NCI-H1092 (cell line): ENCODE measurements at places on chromosomes 1 and 21.

GRCh38 chr1:30768159-30768829 lies 10.7 kb upstream of the LAPTM5 start:
- no peak for DNase-seq

DNA sequence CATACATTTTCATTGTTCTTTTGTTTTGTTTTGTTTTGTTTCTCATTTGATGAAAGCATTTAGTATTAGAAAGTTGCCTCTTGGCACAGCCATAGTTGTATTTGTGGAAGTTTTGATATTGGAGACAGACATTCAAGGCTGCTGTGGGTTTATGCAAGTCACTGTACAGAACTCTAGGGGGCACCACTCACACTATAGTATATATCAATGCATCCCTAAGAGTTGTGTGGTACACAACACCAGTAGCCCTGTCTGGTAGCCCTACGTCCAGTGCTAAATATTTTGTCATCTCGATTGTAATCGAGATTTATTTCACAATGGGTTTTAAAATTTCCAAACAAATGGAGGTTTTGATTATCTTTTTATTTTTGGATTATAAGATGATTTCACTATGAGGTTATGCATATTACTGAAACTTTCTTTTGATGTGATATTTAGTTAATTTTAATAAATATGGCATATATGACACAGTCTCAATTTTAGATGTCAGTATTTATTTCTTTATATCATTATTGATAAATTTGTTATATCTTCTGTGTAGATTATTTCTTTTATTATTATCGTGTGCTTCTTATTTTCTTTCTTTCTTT lies 112.2 kb downstream of the NR5A2 start:
- peak; percentile 46 for DNase-seq

DNA sequence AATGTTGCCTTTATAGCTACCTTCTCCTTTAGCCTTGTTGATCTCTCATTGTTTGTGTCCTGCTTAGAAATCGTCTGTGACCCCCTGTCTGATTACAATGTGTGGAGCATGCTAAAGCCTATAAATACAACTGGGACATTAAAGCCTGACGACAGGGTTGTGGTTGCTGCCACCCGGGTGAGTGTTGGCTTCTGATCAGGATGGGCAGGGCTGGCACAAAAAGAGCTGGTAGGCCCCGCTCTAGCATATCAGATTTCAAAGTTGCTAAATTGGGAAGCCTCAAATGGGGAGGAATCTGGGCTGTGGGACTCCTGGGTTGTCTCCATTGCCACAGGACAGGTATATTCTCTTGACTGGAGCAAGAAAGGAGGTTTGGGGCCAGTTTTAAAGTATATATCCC lies 8.4 kb downstream of the NCSTN start:
- no peak for DNase-seq

- DNase-seq = no peak
Observed at GRCh38 chr1:64981601-64982533, 15.5 kb upstream of the JAK1 start.

GRCh38 chr1:62286786-62287224 lies 32.4 kb downstream of the KANK4 start:
- DNase-seq = no peak

DNA sequence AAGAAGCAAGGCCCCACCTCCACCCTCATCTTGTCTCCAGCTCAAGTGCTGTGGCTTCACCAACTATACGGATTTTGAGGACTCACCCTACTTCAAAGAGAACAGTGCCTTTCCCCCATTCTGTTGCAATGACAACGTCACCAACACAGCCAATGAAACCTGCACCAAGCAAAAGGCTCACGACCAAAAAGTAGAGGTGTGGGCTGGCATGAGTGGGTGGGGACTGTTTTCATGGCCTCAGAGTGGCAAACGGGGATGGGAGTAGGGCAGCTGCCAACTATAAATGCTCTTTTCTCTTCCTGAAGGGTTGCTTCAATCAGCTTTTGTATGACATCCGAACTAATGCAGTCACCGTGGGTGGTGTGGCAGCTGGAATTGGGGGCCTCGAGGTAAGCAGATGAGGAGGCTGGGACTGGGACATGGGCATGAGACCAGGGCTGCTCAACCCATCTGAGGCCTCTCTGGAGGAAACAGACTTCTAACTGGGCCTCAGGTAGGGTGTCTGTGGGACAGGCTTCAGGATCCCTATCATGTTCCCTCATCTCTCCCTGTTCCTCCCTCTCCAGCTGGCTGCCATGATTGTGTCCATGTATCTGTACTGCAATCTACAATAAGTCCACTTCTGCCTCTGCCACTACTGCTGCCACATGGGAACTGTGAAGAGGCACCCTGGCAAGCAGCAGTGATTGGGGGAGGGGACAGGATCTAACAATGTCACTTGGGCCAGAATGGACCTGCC lies 8.8 kb upstream of the P3R3URF start:
- no peak for DNase-seq

GRCh38 chr1:226973898-226974543 lies 33.9 kb downstream of the COQ8A start:
- DNase-seq = no peak

GRCh38 chr1:43554444-43554992 lies 23.8 kb downstream of the PTPRF start:
- no peak for DNase-seq

GRCh38 chr1:30757352-30758120 lies at the start of gene LAPTM5:
Gene LAPTM5 (minus strand): TSS chr1:30757774. CDS start chr1:30757745, 29 bp downstream.
- no peak for DNase-seq

- no peak for DNase-seq
Observed at GRCh38 chr21:29499734-29500343, 201.1 kb downstream of the BACH1 start.

GRCh38 chr1:114574365-114574764 lies 7.0 kb downstream of the BCAS2 start:
- no peak for DNase-seq

DNA sequence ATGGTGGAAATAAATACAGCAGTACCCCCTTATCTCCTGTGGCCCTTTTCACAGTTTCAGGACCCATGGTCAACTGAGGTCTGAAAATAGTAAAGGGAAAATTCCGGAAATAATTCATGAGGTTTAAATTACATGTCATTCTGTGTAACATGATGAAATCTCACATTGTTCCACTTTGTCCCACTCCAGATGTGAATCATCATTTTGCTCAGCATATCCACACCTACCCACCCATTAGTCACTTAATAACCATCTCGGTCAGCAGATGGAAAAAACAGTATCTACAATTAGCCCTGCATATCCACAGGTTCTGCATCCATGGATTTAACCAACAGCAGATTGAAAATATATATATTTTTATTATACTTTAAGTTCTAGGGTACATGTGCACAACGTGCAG lies 86.9 kb upstream of the GORAB start:
- no peak for DNase-seq

- no peak for DNase-seq
Observed at GRCh38 chr1:225852413-225853124, 29.6 kb downstream of the TMEM63A start.

DNA sequence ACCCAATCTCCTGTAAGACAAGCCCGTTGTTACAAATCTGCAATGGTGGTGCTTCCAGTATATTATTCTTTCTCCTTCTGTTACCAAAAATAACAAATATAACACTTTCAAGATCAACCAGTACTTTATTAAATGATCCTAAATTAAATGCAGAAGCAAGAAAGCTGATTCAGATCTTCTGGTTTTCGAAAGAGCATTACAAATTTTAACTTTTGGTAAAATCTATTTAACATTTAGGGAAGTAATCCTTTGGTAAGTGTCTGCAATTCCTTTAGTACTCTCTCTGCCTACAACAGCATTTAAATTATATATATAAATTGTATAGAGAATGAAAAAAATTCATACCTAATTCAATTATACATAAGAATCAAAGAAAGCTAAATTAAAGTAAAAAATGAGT lies 198.6 kb upstream of the HMCN1 start:
- no peak for DNase-seq

DNA sequence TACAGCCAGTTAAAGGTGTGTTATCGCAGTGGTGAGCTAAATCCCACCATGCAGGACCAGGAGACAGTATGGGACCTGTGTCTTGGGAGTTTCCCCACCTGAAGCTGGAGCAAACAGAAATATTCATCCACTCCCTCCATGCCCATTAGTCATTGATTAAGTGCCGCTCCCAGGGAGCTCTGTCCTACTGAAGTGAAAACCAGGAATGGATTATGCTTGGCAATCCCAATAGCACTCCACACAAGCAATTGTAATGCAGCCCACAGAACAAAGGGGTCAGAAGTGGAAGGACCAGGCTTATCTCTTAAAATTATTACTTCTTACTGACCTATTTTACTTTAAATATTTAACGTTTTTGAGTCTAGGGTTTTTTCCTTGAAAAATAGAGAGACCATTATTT lies 1005.4 kb downstream of the ADGRL2 start:
- DNase-seq = no peak

DNA sequence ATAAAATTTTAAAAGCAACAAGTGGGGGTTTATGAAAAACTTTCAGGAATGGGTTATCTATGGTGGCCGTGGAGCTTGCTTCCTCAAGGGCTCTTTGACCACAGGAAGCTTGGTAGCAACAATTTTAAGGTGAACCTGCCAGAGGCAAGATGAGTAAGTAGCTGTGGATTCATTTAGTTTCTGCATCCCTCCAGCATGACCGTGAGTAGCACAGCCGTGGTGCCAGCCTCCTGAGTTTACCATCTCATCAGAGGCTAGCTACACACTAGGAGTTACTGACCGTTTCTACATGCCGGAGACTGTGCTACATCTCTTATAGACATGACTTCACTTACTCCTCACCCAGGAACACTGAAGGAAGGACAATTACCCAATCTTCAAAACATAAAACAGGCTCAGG lies 30.1 kb upstream of the PLEKHG5 start:
- DNase-seq = no peak

DNA sequence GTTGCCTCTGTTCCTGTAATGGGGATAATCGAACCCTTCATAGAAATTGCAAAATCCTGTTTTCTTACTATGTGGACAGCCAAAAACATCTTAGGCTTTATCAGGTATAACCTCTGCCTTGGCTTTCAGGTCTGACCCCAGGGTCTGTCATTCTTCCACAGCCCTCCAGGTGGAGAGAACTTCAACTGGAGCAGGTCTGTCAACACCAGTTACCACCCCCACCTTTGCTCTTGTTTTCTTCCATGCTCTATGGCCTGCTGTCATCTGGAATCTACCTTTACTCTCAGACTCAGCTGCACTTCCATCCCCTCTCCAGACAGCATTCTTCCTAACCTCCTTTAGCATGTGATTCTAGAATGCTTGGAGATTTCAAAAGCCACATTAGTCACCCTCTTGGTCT lies 10.4 kb upstream of the GJA9 start:
- no peak for DNase-seq

- DNase-seq = no peak
Observed at GRCh38 chr1:30914587-30914922, 6.0 kb upstream of the SDC3 start.

DNA sequence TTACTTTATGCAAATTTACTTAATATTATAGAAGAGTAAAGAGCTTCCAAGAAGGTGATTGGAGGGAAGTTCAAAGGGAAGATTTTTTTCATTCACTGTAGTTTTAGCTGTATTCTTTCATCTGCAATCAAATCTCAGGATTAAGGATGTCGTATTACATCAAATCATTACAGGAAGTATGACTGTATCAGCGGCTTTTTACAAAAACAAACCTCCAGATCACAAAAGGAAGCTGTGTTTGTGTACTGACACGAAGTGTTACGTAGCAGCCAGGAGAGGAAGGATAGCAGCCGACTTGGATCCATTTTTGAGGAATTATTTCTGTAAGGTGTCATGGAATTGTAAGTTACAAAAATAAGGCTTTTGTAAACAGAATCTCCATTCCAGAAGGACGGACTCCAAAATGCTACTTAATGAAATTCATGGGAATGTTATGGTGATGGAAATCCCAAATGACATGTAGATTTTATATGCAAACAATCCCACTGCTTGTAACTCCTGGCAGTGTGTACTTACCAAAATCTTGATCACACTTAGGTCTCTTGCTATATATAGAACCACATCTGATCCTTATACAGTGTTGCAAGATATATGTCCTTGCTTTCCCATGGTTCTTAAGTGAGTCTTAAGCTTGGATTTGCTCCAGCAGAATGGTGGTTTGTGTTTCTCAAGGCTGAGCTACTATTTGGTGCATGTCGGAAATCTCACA lies 49.8 kb downstream of the KCNJ15 start:
- no peak for DNase-seq

DNA sequence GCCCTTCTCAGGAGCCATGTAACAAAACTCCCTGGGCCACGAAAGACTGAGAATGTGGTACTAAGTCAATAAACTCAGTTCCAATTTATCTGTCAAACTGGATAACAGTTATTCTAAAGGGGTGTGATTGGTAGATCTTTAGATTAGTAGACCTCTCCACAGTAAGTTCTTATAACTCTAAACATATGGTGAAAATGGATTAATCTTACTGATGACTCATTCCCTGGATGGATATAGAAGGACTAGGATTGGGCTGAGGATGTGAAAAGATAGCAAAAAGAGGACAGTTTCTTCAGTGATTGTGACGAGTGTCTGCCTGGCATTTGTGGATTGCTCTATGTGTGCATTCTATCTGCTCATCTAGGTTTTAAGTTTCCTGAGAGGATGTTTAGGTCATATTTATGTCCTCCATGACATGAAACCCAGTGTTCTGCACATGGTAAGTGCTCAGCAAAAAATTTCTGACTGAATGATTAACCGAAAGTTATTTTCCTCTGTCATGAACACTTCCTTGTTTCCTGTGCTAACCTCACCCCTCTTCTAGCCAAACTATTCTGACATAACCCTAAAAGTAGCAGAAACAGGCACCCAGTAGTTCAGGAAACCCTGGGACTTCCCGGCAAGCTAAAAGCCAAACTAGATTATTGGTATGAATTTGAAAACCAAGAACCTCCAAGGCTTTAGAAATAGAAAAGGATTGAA lies 397.5 kb upstream of the PLXNA2 start:
- DNase-seq = no peak

DNA sequence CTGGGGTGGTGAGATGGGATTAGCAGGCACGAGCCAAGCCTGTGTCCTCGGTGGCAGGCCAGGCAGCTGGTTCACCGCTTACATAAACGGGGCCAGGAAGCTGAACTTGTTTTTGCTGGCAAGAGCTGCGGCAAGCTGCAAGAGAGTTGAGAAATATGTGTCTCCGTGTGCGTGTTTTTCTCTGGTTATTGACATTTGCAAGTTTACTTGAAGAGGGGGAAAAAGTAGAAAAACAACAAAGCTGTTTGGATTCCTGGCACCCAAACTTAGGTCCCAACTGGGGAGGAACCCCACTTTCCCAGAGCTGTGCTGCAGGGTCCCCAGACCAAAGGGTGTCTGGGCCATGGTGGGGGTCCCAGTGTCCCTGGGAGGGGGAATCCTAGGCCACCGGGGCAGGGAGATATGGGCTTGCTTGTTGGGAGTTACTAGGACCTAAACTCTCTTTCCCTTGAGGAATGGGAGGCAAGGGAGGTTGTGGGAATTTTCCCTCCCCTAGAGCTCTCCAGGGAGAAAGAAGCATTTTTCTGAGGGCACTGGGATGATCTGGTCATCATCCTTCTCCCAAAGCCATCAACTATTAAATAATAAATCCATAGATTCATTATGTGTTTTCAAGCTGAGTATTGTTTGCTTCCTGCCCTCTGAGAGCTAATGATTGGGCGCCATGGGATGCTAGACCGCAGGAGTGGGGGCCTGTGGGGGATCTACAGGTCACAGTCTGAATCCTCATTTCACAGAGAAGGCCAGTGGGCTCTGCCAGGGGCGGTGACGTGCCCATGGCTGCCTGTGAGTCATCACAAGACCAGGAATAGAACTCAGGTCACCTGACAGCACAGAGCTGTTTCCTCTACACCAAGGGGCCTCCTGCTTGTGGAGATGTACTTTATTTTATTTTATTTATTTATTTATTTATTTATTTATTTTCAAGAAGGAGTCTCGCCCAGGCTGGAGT lies 14.8 kb downstream of the IL6R start:
- DNase-seq = no peak
